ENCODE measurements at places on chromosomes 12 and 14.

- DNase-seq = no peak
These were observed 39.2 kb upstream of the PLXNC1 start for GRCh38 chr12:94109160-94109559.

GRCh38 chr12:75208856-75209811 is 505 bp downstream of the KCNC2 start:
- DNase-seq = peak; percentile 59

GRCh38 chr14:33555710-33556350 is 395.0 kb downstream of the EGLN3 start:
- DNase-seq = no peak

DNA sequence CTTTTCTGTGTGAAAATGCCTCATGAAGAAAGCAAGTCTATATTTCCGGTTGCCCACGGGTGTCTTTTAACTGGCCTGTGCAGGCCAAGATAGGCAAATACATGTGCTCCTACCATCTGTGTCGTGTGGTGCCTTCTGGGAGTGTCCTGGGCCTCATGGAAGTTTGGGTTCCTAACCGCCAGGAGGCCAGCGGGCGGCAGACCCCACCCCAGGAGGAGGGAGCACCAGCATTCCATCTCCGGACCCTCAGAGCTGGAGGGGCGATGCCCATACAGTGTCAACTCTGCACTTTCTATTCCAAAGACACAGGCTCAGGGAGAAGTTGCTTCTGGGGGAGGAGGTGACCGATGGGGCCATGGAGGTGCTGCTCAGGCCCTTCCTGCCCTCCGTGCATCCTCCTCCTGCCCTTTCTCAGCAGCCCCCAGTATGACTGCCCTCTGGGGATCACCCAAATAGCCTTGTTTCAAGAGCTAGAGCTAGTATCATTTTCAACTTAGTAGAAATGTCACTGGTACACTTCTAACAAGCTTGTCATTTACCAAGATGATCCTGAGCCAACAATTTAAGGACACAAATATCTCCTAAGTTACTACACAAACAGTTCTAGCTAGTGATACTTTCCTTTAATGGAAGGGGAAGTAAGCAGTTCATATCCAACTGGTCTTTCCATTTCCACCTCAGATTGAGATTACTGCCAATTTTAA is 17.8 kb downstream of the CCDC92 start:
- no peak for DNase-seq

- no peak for DNase-seq
These were observed 489.8 kb upstream of the FLRT2 start for GRCh38 chr14:85040046-85040685.

GRCh38 chr14:77302926-77303325 is 17.8 kb downstream of the POMT2 start:
- DNase-seq = no peak

GRCh38 chr12:88399811-88400210 is 180.5 kb downstream of the KITLG start:
- DNase-seq = no peak

GRCh38 chr14:104385111-104385510 is 194.5 kb upstream of the C14orf180 start:
- no peak for DNase-seq

DNA sequence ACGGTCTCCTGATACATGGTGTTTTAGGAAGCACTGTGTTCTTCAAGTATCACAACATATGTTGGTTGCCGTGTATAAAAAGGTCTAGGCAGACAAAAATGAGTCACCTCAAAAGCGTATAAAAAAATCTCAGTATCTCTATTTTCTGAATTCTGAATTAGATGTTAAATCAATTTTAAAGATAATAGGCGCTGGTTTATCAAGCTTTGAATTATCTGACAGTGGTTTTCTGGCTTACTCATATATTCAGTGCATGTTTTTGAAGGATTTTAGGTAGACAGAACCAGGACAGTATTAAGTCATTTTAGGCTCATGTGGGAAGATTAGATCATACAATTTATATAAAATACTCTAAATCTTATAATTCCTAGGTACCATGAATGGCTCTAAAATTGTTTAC is 110.8 kb downstream of the TMTC2 start:
- no peak for DNase-seq

DNA sequence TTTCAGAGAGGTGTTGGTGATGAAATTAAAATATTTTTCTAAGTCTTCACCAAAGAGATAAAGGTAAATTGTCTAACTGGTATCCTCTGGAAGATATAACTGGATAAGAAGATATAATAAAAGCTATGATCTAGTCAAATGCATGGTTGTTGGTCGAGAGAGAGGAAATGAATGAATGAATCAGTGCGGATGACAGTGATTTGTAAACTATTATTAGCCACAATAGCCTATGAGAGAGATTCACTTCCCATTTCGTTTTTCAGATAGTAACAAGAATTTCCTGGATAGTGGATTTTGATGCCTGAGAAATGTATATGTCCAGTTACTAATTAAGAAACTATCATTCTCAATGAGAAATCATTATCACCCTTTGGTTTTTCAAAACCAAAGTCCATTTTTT is 63.1 kb downstream of the HEATR5A start:
- DNase-seq = no peak

- DNase-seq = no peak
These were observed 34.6 kb downstream of the TESC start for GRCh38 chr12:117064596-117064995.

GRCh38 chr12:105677672-105678071 is 347.2 kb downstream of the C12orf75 start:
- no peak for DNase-seq

Data from HuH-7.5 (cell line).